ENCODE measurements at places on chromosomes 1 and 21.

DNA sequence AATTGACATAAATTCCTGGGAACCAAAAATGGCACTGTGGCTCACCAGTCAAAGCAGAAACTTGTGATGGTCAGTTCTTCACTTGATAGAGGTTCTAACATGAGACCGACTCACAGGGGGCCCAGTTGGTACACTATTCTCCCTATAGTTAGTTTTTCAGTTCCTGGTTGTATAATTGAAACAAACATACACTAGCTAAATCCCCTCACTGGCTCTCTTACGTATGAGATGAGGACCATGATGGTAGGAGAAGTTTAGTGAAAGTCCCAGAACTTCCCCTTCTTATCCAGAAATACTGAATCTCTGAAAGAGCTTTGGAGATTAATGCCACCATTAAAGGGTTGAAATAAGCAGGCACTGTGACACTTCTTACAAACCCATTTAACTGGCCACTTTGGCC, 2.8 kb upstream of the S100B start:
- DNase-seq, result no peak

DNA sequence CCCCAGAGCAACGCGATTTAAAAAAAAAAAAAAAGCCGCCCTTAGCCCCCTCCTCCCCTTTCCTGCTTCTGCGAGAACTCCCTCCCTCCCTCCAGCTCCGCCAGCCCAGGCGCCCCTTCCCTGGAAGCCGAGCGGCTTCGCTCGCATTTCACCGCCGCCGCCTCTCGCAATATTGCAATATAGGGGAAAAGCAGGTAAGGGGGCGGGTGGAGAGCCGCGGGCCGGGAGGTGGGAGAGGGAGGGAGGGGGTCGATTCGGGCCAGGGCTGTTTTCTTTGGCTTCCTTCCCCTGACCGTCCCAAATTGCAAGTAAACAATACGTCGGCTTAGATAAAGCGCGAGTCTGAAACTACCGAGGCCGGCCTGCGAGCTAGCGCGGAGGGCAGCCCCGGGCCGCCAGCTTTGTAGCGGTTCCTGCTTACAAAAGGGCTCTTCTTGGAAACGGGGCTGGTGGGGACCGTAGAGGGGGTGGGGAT, 408 bp downstream of the LMO4 start:
- no peak for DNase-seq

DNA sequence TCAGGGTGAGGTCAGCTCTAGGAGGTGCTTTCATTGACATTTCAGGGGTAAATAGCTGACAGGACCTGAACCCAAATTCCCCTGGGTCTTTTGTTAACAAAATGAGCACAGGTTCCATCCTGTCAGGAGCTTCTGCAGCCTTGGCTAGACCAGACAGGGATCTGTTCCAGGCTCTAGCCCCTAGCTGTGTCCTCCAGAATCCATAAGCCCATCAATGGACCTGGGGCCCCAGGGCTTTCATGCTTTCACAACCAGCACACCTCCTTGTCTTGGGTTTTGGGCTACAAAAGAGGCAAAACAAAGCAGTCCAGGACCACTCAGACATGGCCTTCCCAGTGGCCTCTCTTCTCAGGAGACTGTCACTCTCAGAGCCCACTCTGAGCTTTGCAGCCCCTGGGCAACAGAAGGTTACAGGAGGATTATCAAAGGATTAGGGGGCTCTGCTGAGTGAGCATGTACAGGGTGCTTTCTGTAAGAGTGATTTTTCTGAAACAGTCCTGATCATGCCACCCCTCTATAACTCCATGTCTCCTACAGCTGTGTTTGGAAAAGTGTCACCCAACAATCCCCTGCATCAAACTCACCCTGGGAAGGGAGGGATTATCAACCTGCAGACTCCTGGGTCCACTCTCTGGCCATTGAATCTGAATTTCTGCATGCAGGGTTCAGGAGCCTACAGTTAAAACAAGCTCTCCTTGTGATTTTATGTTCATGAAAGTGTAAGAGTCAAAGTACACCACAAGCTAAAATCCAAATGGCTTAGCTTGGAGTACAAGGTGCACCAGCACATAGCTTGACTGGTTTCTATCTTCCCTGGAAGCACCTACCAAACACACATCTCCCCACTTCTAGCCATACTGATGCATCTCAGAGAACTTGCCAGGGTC, 67.7 kb upstream of the GCLM start:
- DNase-seq, result no peak

GRCh38 chr1:116078699-116079223, 32.4 kb upstream of the MAB21L3 start:
- no peak for DNase-seq

DNA sequence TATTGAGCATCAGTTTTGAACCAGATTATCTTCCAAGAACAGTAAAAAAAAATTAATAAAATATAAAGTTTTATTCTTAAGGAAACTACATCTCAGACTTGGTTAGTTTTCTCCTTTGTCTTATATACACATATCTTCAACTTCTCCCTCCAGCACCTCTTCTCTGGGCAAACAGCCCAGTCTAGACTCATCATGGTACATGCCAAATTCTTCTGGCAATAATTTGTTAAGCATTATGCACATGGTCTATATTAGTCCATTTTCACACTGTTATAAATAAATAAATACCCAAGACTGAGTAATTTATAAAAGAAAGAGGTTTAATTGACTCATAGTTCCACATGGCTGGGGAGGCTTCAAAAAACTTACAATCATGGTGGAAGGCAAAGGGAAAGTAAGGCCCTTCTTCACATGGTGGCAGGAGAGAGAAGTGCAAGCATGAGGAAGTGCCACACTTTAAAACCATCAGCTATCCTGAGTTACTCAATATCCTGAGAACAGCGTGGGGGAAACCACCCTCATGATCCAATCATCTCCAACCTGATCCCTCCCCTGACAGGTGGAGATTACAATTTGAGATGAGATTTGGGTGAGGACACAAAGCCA, 108.7 kb upstream of the RNPC3 start:
- no peak for DNase-seq

DNA sequence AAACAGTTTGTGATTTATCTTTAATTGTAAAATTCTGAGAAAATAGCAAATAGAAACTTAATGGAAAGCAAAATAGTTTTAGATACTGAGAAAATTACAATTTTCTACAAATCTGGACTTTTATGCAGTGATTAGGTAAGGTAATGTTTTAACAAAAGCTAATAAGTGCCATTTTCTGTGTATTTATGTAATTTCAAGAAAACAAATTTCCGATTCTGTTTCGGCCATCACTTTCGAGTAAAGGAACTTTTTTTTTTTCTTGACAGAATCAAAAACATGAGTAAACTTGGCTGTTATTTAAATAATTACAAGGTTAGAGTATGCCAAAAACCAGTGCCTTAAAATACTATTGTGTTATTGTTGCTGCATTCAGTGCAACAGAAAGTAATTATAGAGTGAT, 280.4 kb upstream of the C1orf105 start:
- no peak for DNase-seq

DNA sequence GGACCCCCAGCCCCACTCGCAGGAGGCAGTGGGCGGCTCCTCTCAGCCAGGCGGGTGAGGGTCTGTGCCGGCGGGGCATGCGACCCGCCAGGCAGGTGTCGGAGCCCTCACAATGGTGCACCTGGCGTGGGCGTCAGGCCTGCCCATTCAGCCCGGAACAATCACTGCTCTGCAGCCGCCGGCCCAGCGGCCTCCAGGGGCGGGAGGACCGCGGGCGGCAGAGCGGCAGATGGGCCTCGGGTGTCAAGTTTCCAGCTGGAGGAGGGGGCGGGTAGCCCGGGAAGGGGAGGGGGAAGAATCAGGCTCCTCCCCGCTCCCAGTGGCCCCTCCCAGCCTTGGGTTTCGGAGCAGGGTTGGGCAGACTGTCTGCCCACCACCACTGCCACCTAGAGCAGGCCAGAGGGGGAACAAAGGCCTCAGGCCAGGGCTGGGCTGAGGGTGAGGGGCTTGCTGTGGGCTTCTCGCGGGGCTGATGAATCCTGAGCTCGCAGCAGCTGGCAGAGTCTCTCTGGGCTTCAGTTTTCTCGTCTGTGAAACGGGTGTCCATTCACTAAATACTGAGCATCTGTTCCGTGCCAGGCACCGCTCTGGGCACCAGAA, 39.5 kb upstream of the CASZ1 start:
- DNase-seq, result no peak

DNA sequence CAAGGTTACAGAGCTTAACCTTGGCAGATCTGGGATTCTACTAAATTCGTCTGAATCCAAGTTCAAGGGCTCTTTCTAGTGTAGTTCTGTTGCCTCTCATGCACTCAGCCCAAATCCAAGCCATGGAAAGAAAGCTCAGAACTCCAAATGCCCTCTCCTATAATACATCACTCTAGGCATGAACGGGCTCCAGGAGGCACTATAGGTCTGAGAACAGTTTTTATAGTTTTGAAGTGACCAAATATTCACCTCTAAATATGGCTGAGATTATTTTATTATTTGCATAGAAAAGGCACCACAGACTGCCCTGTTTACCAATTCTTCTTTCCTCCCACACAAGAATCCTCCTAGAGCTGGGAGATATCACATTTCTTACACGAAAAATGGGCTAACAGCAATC, 327.9 kb upstream of the BEND5 start:
- no peak for DNase-seq

- DNase-seq, result no peak
Observed at GRCh38 chr1:223331929-223332328, 32.0 kb downstream of the SUSD4 start.

DNA sequence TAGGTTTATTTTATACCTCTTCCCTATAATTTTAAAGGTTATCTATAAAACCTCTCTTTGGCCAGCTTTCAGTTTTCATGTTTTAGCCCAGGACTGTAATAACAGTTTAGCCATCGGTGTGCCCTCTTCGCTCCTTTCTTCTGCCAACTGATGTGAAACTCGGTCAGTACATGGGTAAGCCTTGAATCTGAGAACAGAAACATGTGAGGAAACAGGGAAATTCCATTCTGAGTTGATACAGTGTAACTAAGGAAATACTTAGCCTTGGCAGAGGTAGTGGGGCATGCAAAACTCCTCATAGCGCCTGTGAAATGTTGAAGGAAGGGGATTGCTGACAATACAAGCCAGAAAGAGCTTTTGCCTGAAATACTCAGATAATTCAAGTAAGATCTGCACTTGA, 465.2 kb downstream of the NCAM2 start:
- no peak for DNase-seq

- DNase-seq, result no peak
Observed at GRCh38 chr1:43841321-43842174, 92.1 kb upstream of the ARTN start.

- DNase-seq, result no peak
Observed at GRCh38 chr1:19639999-19640362, 4.1 kb upstream of the NBL1 start.

DNA sequence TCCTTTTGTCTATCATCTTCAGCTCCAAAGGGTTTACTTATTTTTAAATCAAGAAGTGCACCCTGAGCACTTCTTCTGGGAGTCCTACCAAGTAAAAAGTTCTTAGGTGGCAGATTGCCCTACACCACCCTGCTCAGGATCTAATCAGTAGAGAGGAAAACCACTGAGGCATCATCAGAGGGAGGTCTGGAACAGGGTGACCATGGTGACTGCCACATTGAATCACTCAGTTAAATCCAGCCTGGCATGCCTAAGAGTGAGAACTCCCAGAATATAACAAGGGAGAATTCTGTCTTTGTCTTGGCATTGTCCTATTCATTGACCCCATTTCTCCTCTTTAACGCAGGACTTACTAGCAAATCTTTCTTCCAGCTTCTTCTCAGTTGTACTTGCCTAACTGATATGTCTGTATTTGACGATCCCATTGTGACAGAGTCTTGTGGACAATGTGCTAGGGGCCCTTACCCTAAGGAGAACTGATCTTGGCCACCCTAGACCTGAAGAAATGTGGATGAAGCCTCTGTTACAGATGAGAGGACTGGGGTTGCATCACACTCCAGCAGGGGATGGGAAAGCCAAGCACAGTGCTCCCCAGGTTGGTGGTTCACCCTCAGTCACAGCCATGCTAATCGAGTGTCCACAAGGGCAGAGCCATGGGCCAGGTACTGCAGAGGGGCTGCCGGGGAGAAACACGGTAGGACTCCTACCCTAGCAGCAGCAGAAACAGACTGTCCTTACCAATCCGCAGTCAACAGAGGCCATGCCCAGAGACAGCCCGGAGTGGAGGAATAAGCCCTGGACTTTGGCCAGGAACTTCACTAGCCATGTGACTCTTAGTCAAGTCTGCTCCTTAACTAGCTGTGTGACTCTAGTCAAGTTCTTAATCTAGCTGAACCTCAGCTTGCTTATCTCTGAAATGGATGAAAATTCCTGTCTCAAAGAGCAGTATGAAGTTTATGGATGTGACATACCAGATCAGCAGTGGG, 15.4 kb downstream of the PKP1 start:
- no peak for DNase-seq

Data from cortex of kidney (tissue), 1 donor.